ELR (cell line): ENCODE measurements at places on chromosomes 7 and 10.

GRCh38 chr7:48245751-48246472, 74.7 kb downstream of the ABCA13 start:
- no peak for DNase-seq

DNA sequence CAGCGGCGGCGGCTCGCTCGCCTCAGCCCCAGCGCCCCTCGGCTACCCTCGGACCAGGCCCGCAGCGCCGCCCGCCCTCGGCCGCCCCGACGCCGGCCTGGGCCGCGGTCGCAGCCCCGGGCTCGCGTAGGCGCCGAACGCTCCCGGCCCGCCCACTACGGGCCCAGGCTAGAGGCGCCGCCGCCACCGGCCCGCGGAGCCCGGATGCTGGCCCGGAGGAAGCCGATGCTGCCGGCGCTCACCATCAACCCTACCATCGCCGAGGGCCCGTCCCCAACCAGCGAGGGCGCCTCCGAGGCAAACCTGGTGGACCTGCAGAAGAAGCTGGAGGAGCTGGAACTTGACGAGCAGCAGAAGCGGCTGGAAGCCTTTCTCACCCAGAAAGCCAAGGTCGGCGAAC, 18.2 kb upstream of the TSPAN33 start:
- DNase-seq, result no peak

DNA sequence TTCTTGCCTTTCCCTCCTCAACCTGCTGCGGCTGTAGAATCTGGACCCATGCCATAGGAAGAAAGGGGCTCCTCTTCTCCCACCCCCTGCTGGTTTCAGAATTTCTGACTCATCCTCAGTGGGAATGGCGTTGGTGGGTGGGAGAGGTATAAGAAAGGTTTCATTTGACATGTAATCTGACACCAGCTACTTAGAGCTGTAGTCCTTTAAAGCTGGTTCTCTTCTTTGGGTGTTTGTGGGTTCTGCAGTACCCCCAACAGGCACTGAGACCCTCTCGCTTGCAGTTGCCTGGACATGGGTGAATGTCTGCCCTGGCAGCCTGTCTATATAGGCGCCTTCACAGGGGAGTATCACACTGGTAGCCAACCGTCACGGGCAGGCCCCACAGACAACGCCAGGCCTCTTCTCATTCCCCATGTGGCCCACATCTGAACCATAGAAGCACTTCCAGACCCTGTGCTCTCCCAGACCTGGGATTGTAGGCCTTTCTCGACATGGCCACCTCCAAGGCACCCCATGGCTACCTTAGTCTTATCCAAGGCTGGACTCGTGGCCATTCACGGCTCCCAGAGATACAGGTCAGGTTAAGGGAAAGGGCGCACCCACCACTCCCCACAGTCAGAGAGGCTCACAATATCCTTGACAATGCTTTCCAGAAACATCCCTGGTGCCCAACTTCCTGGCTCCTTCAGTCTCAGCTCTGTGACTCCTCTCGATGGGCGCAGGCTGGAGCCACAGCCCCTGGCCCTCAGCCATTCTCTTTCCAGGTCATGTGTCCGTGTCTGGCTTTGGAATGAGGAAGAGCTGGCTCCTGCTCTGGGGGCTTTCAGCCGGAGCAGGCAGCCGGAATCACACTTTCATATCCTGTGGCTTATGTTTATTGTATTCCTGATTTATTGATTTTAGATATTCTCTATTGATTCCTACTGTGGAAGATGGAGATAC, 17.5 kb downstream of the ZNF862 start:
- DNase-seq, result peak; percentile 74

DNA sequence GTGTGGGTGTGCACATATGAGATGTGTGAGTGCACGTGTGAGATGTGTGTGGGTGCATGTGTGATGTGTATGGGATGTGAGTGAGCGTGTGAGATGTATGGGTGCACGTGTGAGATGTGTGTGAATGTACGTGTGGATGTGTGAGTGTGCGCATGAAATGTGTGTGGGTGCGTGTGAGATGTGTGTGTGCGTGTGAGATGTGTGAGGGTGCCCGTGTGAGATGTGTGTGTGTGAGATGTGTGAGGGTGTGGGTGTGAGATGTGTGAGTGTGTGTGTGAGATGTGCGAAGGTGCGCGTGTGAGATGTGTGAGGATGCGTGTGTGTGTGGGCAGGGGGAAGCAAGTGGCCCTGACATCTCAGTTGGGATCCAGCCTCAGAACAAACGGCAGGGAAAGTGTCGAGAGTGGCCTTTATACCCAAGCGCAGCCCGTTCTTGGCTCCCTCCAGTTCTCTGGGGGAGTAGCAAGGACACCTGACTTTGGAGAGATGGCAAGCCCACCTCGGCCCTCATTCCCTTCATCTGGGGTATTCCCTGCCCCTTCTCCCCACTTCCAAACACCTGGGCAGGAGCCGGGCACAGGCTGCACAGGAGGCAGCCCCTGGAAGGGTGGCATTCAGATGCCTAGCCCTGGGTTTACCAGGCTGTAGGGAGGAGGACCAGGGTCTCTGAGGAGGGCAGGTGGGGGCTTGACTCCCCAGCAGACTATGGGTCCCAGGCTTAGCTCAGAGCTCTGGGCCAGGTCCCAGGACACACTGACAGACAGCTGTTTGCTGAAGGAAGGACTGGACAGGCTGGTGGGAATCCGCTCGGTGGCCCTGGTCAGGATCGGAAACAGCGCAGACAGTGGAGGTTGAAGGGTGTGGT, 31.6 kb downstream of the PPIF start:
- no peak for DNase-seq

DNA sequence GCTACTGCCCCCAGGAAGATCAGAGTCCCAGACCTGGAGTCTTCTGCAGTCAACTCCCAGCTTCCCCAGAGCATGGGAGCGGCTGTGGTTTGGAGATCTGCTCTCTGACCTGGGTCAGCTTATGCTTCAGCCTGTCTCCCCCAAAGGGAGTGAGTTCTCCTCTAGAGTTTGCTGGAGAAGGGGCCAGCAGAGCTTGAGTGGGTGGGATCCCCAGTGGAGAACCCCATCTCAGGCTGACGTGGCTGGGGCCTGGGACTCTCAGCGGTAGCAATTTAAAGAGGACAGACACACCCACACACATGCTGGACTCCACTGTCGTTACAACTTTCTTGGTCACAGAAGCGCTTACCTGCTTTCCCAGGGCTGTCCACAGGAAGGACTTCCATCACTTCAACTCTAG, 6.3 kb downstream of the UNC5B start:
- no peak for DNase-seq

DNA sequence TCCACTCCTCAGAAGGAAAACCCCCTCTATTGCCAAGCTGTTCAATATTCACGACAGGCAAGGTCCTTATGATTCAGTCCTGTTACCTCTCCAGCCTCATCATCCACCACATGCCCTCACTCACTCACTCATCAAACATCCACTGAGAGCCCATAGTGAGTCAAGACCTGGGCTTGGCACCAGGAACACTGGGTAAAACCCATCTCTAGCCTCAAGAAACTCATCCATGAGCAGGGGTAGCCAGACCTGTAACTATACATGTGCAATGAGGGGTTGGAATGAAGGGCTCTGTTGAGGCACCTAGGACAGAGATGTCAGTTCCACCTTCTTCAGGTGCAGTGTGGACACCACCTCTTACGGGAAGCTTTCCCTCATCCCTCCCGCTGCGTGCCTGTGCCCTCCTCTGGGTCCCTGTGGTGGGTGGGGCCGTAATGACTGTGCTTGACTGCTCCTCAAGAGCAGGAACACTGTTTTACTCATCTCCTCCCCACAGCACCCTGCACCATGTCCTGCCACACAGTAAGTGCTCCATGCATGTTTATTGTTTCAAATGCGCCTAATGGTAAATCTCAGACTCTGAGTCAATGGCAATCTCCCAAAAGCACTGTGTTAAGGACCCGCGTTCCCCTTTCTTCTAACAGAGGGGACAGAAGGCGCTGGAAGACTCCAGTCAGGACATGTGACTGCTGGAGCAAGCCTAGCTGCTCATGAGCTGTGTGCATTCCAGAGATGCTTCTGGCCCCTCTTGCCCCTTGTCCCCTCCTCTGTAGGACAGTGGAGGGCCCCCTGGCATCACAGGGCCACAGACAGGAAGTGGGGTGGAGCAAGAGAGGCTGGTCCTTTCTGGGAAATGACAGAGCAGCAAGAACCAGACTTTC, 95.4 kb downstream of the HIPK2 start:
- peak; percentile 93 for DNase-seq

- peak; percentile 20 for DNase-seq
Observed at GRCh38 chr10:49737474-49738201, 24.5 kb downstream of the OGDHL start.

DNA sequence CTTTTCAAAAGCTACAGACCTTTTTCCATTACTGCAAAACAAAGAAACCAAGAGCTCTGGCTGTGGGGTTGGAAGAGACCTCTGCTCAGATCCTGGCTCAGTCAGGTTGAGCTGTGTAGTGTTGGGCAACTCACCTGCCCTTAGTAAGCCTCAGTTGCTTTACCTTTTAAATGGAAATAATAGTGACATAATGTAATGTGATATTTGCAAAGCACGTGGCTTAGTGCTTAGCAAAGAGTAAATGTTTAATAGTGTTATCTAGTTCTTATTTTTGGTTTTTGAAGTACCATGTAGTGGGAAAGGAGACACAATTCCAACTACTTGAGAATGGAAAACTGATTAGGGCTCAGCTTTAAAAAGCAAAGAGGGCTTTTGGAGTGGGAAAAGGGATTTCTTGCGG, 100.2 kb downstream of the SVIL start:
- DNase-seq, result no peak

DNA sequence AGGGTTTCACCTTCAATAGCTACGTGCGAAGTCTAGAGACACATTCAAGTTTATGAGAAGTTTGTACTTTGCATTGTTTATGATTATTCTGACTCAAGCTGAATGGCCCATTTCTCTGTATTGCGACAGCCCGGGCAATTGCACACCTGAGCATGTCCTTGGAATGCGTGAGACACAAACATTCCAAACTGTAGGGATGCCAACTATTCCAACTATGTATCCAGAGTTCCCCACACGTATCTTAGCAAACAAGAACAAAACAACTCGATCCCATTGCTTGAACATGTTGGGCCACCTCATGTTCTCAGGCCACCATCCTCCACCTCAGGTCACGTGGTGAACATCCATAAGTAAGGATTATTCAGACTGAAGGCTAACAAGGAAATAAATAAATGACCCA, 51.4 kb upstream of the EGFR start:
- peak; percentile 56 for DNase-seq

- DNase-seq, result peak; percentile 79
Observed at GRCh38 chr10:78944723-78945312, 123.9 kb upstream of the ZMIZ1 start.

DNA sequence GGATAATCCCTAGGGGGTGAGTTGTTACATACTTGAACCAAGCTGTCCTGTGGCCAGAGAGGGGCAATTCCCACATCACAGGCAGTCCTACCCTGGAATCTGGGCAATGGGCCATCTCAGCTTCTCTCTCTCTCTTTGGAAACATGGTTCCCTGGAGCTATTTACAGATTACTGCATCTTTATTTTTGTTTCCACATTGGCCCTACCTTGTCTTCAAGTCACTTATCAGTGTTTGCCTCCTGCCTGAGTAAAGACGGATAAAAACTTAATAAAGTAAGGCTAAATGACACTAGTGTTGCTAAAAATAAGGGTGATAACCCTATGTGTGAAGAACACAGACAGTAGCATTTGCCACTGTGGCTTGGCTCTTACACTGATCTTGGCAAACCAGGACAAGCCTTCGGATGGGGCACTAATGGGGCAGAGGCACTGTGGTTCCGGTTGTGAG, 228.2 kb downstream of the GFRA1 start:
- DNase-seq, result no peak

DNA sequence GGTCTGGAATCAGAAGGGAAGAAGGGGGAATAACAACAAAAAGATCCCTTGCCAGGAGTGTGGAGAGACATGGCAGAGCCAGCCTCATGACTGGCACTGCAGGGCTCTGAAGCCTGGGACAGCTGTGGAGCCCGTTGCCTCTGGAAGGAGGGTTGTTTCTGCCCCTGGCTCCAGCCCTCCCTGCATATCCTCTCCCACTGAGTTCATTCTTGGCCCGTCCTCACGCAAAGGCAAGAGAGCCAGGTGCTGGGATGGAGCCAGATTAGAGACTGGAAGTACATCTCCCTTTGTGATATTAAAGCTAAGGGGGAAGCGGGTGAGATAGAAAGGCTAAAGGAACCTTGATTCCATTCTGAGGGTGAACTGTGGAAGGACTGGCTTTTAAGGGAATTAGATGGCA, 141.5 kb upstream of the NPVF start:
- no peak for DNase-seq

- DNase-seq, result peak; percentile 17
Observed at GRCh38 chr7:15515252-15515651, 46.6 kb downstream of the AGMO start.

DNA sequence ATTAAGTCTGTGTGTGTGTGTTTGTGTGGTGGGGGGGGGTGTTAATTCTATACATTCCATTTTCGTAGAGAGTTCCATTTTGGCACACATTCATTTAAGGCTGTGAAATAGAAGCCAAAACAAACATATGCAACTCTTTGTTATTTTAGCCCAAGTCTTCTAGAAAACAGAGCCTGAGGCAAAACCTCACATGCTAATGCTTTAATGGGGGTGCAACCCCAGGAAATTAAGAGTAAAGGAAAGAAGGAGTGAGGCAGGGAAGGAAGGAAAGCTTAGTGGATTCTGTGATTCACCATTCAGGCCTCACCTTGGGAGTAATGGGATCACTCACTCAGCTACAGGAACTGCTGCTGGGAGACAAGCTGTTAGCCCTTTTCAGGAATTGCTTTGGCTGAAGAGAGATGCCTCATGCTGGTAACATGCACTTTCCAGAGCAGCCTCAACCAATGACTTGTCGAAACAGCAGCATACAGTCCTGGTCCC, 73.0 kb upstream of the CTTNBP2 start:
- DNase-seq, result no peak

- no peak for DNase-seq
Observed at GRCh38 chr10:11253385-11254002, 235.8 kb downstream of the CELF2 start.

DNA sequence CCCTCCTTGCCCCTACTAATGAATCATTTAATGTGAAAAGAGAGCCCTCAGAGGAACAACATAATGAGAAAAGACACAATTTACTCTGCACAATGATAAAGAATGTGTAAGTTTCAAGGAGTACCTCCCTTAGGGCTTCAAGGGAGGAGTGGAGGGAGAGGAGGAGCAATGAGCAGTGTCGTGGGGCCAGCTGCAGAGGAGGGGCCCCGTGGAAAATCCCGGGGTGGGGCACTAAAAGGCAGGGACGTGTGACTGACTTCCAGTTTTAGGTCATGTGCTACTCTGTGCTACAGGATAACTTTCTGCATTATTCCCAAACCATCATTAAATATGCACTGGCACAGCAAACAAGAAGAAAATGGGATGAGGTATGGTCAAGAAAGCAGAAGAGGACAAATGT, 108.1 kb downstream of the ANLN start:
- no peak for DNase-seq

GRCh38 chr7:30817371-30817767, 46.2 kb downstream of the MINDY4 start:
- DNase-seq, result peak; percentile 89

- DNase-seq, result no peak
Observed at GRCh38 chr10:73850863-73851461, 23.4 kb downstream of the CAMK2G start.

GRCh38 chr10:102617041-102617440, 27.2 kb upstream of the TRIM8 start:
- DNase-seq, result no peak

GRCh38 chr10:132476146-132477065, 61.2 kb upstream of the INPP5A start:
- no peak for DNase-seq
